NCI-H1930 (cell line): ENCODE measurements at places on chromosomes 2 and 18.

DNA sequence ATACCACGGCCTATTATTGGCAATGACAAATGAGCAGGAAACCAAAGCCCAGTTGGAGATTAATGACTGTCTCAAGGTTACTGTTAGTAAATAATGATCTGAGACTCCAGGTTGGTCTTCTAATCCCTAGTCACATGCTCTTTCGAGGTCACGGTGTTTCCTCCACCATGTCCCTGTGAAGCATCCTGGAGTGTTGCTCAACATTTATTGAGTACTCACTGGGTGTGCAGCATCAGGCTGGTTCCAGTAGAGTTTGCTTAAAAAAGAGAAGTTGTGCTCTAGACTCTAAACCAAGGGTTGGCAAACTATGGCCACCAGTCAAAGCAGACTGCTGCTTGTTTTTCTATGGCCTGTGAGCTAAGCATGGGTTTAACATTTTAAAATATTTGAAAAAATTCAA lies 263.8 kb upstream of the ATP5MC3 start:
- DNase-seq, result no peak

DNA sequence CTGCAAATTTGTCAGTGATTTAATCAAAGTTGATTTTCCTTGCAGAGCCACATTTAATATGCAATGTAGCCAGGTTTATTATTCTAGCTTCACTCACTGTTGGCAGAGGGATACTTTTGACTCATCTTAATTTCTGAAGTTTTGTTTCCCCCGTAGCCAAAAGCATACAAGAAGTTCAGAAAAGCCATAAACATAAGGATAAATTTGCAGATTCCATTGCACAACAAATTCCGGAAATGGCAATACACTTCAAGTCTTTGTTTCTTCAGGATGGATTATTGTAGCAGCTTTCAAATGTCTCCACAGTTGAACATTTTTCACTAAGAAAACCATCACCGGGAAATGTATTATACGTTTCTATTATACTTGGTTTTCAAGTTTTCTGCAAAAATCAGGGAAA lies 88.0 kb upstream of the ZCCHC2 start:
- no peak for DNase-seq

GRCh38 chr2:19580830-19581229 lies 222.4 kb upstream of the OSR1 start:
- DNase-seq, result no peak

GRCh38 chr2:128510701-128511397 lies 192.2 kb upstream of the HS6ST1 start:
- no peak for DNase-seq

DNA sequence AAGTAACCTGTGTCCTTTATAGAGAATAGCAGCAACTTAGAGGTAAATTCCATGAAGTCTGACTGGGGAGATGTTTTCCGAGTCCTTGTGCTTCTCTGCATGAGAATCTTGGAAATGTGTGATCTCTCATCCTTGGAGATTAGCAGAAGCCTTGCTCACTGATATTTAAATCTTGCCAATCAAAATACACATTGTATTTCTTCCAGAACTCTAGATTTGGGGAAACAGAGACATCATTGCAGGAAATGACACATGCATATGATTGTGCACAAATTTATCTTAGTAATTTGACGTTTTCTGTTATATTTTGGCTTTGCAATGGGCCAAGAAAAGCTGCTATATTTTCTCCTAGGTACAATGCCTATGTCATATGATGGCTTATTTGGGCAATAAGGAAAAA lies 182.6 kb downstream of the ZNF804A start:
- no peak for DNase-seq
